Heart left ventricle (tissue), 16 donors: ENCODE measurements at places on chromosomes 11 and 22. TPM values are rescaled to one million over a fixed set of nuclear protein-coding genes. Genes with fewer than 3 reads are reported as not detected.

The CKAP5 gene
- 67.6 TPM for total RNA-seq

DNA sequence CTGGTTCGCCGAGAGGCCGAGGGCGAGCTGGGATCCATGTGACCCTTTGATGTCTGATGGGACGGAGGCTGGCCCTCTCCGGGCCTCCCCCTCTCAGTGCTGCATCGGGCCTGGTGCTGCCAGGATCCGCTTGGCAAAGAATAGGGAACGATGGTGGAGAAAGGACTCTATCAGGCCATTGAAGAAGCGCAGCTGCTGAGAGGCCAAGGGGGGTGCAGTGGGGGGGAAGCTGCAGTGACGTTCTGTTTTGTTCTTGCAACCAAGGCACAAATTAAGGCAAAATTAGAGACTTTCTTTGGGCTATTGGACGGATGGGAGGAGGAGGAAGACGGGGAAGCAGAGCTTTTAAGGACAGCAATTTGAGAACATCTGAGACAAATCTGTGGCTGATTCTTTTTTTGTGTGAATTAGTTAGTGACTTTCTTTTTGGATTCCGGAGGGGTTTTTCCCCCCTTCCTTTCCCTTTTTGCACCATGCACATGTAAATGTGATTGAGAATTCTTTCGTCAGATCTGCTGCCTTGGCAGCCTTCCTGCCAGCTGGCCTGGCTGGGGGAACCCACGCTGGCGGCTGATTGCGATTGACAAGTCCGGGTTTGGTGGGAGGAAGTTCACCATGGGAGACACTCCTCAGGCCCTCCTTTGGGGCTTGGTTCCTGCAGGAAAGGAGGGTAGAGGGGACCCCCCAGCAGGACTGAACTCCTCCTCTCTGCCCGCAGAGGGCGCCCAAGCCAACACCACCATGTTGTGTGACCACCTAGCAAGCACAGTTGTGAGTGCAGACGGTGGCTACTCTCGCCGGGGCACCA lies 214.6 kb downstream of the NTM start:
- H3K36me3 ChIP-seq: no peaks in the 10 kb centered on the region
- no peak overlapping the region for H3K4me3 ChIP-seq
- H3K27ac ChIP-seq: no peak overlapping the region
- no peaks in the 10 kb centered on the region for H3K4me1 ChIP-seq
- peaks cover 3% of the 10 kb centered on the region for H3K27me3 ChIP-seq
- DNase-seq: no peak

The PHF21B gene
- total RNA-seq: not detected

The ELP4 gene
- total RNA-seq: 17.0 TPM

The FOSL1 gene
- 13.7 TPM for total RNA-seq

- H3K27me3 ChIP-seq: no peaks in the 10 kb centered on the region
- H3K36me3 ChIP-seq: no peaks in the 10 kb centered on the region
- peaks cover 18% of the 10 kb centered on the region for H3K4me1 ChIP-seq
- H3K4me3 ChIP-seq: no peak overlapping the region
- no peak for DNase-seq
Measured at GRCh38 chr11:130738611-130739010, 177.7 kb downstream of the SNX19 start.

The ACTN3 gene
- total RNA-seq: not detected

- peak; percentile 62 for DNase-seq
- peak overlapping the region; percentile 87 for H3K27ac ChIP-seq
- peaks cover 13% of the 10 kb centered on the region for H3K4me1 ChIP-seq
- H3K36me3 ChIP-seq: no peaks in the 10 kb centered on the region
- no peaks in the 10 kb centered on the region for H3K27me3 ChIP-seq
Measured at GRCh38 chr11:119728211-119728626, 781 bp downstream of the NECTIN1 start.

DNA sequence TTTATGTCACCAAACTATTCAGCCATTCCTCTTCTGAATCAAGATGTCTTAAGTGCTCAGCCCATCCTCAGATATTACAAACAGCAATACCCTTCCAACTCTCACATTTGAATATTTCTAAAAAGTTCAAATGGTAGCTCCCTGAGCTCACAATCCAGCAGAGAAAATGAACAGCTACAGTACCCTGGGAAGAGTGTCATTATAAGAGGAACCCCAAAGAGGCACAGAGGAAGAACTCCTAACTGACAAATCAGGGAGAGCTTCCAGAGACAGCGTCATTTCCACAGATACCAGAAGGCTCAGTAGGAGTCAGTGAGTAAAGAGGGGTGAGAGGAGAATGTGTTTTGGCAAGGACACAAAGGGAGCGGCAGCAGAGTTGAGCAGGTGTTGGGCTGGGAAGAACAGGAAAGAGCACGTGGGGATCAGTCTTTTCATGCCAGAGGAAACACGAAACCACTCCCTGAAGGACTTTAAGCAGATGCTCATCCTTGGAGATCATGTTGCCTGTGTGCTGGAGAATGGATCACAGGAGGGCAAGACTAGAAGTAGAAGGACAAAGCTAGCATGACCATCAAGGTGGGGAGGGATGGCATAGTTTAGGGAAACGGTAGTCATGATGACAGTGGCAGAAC lies 4.3 kb downstream of the CLTCL1 start:
- no peak overlapping the region for H3K4me3 ChIP-seq
- no peaks in the 10 kb centered on the region for H3K27me3 ChIP-seq
- H3K36me3 ChIP-seq: no peaks in the 10 kb centered on the region
- no peak for DNase-seq
- no peak overlapping the region for H3K27ac ChIP-seq
- peaks cover 12% of the 10 kb centered on the region for H3K4me1 ChIP-seq

DNA sequence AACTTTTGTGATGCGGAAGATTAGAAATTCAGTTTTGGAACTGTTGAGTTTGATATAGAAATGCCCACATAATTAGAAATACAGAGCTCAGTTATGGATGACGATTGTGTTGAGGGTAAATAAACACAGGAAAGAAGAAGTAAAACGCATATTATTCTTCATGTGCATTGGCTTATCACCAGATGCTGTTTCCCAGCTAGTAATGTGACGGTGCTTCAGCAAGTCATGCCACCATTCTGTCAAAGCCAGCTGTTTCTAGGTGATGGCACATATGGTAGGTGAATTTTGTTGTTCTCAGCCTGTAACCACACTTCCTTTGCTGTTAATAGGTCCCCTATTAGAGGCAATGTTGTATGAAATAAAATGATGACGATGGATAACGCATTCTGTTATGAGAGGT lies 68.9 kb downstream of the C11orf65 start:
- H3K27me3 ChIP-seq: no peaks in the 10 kb centered on the region
- H3K4me1 ChIP-seq: no peaks in the 10 kb centered on the region
- no peaks in the 10 kb centered on the region for H3K36me3 ChIP-seq
- no peak overlapping the region for H3K27ac ChIP-seq
- no peak for DNase-seq
- no peak overlapping the region for H3K4me3 ChIP-seq

GRCh38 chr11:32444186-32444585 lies 8.8 kb upstream of the WT1 start:
- no peak overlapping the region for H3K4me3 ChIP-seq
- no peaks in the 10 kb centered on the region for H3K36me3 ChIP-seq
- DNase-seq: no peak
- H3K4me1 ChIP-seq: no peaks in the 10 kb centered on the region

GRCh38 chr11:115221461-115222069 lies 282.6 kb downstream of the CADM1 start:
- DNase-seq: no peak
- peaks cover 20% of the 10 kb centered on the region for H3K4me1 ChIP-seq
- no peak overlapping the region for H3K4me3 ChIP-seq
- H3K36me3 ChIP-seq: peaks cover 7% of the 10 kb centered on the region
- no peak overlapping the region for H3K27ac ChIP-seq

- H3K27ac ChIP-seq: peak within 1 kb of the TSS; percentile 31
- peaks cover 30% of the 10 kb centered on the region for H3K4me1 ChIP-seq
- DNase-seq: peak; percentile 60
Measured at GRCh38 chr11:3807909-3808860, at the start of gene PGAP2. Gene PGAP2 (plus strand): TSS chr11:3808560. CDS start chr11:3811260, 2,700 bp downstream.

GRCh38 chr11:45374653-45375059 lies 88.5 kb upstream of the SYT13 start:
- no peak overlapping the region for H3K27ac ChIP-seq
- DNase-seq: no peak
- H3K36me3 ChIP-seq: no peaks in the 10 kb centered on the region
- H3K4me1 ChIP-seq: peaks cover 3% of the 10 kb centered on the region

DNA sequence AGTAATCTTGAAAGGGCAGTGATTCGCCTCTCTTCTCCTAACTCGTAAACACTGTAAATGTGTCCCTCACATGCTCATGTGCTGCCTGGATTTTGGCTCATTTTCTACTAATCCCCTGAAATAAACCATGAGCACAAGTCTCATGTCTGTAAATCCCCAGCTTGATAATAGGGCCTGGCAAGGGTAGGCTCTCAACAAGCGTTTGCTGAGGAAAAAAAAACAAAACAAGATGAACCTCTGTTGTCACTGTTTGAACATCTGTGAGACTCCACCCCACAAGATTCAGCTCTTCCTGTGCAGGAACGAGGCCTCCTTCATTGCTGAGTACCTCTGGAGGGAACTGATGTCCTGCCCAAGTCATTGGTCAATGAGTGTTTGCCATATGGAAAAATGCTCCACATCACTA lies 4.5 kb upstream of the CYB5R2 start:
- H3K4me3 ChIP-seq: no peak overlapping the region
- no peaks in the 10 kb centered on the region for H3K27me3 ChIP-seq

DNA sequence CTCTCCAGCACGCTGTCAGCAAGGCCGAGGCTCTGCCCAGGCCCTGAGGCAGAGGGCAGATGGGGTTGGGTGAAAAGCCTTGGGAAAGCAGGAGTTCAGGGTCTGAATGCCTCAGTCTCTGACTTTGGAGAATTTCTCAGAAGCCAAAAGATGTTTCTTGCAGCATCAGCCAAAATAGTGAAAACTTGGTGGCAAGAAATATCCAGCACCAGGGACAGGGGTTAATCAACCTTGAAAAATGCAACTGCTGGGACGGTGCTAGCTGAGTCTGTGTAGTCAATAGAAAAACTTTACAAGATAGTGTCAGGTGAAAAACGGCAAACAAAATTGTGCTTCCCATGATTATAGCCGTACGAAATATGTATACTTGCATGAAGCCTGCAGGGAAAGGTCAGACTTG lies 1.4 kb upstream of the ABCC8 start:
- H3K27ac ChIP-seq: no peak overlapping the region
- no peak for DNase-seq
- no peaks in the 10 kb centered on the region for H3K36me3 ChIP-seq
- H3K4me3 ChIP-seq: no peak overlapping the region
- H3K27me3 ChIP-seq: peaks cover 52% of the 10 kb centered on the region
- H3K4me1 ChIP-seq: no peaks in the 10 kb centered on the region

The OR51B4 gene
- total RNA-seq: not detected

The SMIM35 gene
- 0.21 TPM for total RNA-seq

DNA sequence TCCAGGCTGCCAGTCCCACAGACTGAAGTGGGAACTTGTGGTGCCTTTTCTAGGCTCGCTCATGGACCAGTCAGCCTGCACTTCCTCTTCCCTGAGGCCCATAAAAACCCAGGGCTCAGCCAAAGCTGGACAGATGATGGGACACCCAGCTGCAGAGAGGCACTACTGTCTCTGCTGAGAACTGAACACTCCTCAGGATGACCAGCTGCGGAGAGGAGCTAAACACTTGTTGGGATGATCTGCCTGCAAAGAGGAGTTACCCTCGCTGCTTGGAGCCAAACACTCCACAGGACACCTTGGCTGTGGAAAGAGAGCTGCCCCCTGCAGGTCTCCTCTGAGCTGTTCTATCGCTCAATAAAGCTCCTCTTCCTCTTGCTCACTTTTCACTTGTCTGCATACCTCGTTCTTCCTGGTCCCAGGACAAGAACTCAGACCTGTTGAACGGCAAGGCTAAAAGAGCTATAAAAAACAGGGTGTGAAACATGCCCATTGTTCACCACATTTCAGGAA lies 465.5 kb downstream of the GUCY1A2 start:
- H3K36me3 ChIP-seq: no peaks in the 10 kb centered on the region
- H3K4me3 ChIP-seq: no peak overlapping the region
- H3K27me3 ChIP-seq: no peaks in the 10 kb centered on the region
- no peak for DNase-seq
- H3K4me1 ChIP-seq: no peaks in the 10 kb centered on the region
- no peak overlapping the region for H3K27ac ChIP-seq

GRCh38 chr11:25423436-25424199 lies 908.3 kb upstream of the ANO3 start:
- DNase-seq: no peak
- no peaks in the 10 kb centered on the region for H3K36me3 ChIP-seq
- no peaks in the 10 kb centered on the region for H3K27me3 ChIP-seq

GRCh38 chr11:76288166-76288980 lies 82.1 kb upstream of the WNT11 start:
- H3K27ac ChIP-seq: no peak overlapping the region
- no peaks in the 10 kb centered on the region for H3K27me3 ChIP-seq
- no peak for DNase-seq
- no peaks in the 10 kb centered on the region for H3K4me1 ChIP-seq
- no peaks in the 10 kb centered on the region for H3K36me3 ChIP-seq

DNA sequence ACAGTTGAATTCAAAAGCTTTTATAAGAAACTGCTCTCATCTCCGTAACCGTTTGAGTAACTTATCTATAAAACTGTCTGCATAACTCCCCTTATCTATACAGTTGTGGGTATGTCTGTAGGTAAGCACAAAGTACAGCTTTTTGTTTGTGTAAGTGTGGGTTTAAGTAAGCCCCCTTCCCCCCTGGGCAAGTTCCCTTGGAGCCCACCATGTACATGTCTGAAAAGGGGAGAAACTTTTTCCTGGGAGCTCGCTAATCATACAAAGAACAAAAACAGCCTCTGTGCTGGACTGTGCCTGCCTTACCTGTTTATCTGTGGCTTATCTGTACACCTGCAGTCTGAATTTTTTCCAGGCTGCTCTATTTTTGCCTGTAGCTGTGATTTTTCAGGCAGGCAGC lies 36.3 kb upstream of the TMEM45B start:
- H3K4me3 ChIP-seq: no peak overlapping the region
- DNase-seq: no peak
- H3K36me3 ChIP-seq: no peaks in the 10 kb centered on the region
- H3K27ac ChIP-seq: no peak overlapping the region

The KCNJ5 gene
- total RNA-seq: 4.5 TPM

- DNase-seq: no peak
- no peaks in the 10 kb centered on the region for H3K27me3 ChIP-seq
- no peak overlapping the region for H3K27ac ChIP-seq
- H3K4me3 ChIP-seq: no peak overlapping the region
- H3K4me1 ChIP-seq: no peaks in the 10 kb centered on the region
Measured at GRCh38 chr11:26144911-26145310, 187.0 kb upstream of the ANO3 start.

DNA sequence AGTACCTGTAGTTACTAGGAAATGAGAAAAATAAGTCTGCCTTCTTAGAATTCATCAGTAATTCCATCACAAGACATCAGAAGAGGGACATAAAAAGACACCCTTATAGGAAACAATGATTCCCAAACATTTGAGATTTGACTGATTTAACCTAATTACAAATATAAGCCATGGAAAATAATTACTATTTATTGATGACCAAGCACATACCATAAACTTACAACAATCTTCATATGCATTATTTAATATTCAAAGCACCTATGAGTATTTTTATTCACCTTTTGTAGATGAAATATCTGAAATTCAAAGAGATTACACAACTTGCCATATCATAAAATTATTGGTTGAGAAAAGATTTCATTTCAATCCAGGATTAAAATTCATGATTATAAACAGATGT lies 14.6 kb upstream of the OR52D1 start:
- H3K4me3 ChIP-seq: no peak overlapping the region
- DNase-seq: no peak
- H3K27me3 ChIP-seq: no peaks in the 10 kb centered on the region
- no peak overlapping the region for H3K27ac ChIP-seq

GRCh38 chr22:35400501-35400790 lies 506 bp downstream of the MCM5 start:
- H3K4me1 ChIP-seq: no peaks in the 10 kb centered on the region
- no peak for DNase-seq
- no peaks in the 10 kb centered on the region for H3K27me3 ChIP-seq
- no peak overlapping the region for H3K27ac ChIP-seq
